ENCODE measurements at places on chromosomes 13 and 19.

DNA sequence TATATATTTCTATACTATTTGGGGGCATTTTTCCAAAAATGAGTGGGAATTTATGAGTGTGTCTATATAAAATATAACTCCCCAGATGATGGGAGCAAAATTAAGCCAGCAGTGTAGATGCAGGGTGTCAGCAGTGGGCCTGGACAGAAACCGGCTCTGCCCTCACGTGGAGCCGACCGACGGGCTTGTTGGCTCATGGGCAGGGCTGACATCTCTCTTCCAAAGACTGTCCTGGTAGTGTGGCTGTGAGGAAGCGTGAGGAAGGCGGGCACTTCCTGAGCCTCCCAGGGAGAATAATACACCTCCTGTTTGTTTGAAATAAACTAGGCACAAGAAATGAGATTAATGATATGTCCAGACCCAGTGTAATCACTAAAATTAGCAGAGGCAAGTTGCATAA lies 206.5 kb downstream of the TEX29 start:
- DNase-seq = no peak

- DNase-seq = no peak
These were observed 365.7 kb upstream of the KLHL1 start for GRCh38 chr13:70473907-70474306.

- no peak for DNase-seq
These were observed 2898.7 kb upstream of the PCDH20 start for GRCh38 chr13:64314331-64314730.

DNA sequence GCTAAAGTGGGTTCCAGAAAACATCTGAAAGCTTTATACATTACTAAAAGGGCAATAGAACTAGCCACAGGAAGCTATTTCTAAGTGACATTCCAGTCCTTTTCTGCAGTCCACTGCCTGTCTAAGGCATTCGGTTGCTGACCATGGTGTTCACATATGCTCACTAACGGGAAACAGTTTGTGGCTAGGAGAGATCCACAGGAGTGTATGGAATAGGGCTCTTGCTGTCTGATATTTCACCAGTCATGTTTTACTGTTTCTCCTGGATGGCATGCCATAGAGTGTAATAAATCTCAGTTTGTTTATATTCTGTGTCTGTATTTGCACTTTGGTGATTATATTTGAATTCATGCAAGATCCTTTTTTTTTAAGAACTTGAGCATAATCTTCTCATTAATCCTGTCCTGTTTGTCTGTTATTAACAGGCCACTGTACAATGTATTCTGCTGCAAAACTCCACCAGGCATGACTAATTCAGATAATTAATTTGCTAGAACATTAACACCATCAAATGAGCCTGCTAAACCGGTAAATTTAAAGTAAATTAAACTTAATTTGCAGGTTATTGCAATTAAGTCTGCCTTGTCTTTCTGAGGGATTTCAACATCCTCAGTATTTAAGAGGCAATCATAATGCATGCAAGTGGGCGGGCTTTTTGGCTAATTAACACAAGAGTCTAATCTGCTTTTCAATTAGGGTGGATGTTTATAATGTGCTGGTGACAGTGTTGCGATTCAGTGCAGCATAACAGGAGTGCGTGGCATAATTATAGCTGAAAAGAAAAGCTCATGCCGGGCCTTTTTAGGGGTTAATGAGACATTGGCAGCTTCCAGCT lies 201.3 kb downstream of the POU4F1 start:
- DNase-seq = no peak

DNA sequence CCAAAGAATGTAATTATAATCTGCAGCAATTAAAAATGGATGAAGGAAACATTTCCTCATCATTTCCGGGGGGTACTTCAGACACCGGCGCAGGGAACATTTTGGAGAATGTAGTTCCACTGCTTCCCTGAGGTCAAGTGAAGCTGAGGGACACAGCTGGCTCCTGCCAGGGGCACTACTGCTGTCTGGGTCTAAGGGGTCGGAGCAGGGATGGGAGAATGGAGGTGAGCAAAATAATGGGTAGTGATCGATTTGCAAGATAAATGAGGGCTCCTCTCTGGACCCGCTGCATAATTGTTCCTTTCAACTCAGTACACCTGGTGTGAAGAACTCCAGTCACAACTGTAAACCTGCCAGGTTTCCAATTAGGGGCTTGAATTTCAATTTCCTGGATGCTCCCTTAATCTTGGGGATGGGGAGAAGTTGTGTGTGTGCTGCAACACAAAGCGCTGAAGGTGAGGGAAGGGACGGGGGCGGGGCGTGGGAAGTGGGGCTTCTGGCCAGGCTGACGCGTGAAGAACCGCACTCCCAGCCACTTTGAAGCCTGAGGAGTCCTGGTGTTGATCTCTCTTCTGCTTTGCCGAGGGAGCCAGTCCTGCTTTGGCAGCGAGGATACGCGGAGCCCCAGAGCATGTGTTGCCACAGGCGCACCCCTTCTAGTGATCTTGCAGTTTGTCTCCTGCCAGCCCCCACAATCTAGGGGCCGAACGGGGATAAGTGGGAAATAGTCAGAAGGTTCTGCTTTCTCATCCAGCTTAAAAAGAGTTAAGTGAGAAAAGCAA lies 57.9 kb upstream of the PCDH8 start:
- no peak for DNase-seq

GRCh38 chr19:31875591-31875990 lies 469.8 kb upstream of the ZNF507 start:
- no peak for DNase-seq

GRCh38 chr13:50244713-50245574 lies 229.7 kb downstream of the KCNRG start:
- DNase-seq = no peak

- DNase-seq = no peak
These were observed 647 bp upstream of the KLF12 start for GRCh38 chr13:74134777-74135325.

GRCh38 chr13:99523838-99524237 lies 22.6 kb downstream of the TM9SF2 start:
- DNase-seq = no peak

DNA sequence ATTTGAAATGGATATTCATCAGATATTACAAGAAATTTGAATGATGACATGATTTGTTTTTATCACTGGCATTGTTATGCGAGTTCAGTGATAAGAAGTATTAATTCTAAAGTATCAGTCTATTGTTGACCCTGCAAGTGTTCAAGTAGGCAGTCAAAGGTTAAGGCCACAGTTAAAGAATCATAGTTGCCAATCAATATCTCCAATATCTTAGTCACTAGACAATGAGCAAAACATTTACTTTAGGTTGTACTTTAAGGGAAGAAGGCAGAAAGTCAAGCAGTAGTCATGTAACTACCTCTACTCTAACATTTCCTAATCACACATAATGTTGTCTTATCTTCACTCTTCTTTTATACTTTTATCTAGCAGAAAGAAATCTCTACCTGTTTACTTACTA lies 709.8 kb downstream of the PCDH17 start:
- no peak for DNase-seq

GRCh38 chr13:59016250-59016649 lies 1147.5 kb downstream of the DIAPH3 start:
- no peak for DNase-seq

DNA sequence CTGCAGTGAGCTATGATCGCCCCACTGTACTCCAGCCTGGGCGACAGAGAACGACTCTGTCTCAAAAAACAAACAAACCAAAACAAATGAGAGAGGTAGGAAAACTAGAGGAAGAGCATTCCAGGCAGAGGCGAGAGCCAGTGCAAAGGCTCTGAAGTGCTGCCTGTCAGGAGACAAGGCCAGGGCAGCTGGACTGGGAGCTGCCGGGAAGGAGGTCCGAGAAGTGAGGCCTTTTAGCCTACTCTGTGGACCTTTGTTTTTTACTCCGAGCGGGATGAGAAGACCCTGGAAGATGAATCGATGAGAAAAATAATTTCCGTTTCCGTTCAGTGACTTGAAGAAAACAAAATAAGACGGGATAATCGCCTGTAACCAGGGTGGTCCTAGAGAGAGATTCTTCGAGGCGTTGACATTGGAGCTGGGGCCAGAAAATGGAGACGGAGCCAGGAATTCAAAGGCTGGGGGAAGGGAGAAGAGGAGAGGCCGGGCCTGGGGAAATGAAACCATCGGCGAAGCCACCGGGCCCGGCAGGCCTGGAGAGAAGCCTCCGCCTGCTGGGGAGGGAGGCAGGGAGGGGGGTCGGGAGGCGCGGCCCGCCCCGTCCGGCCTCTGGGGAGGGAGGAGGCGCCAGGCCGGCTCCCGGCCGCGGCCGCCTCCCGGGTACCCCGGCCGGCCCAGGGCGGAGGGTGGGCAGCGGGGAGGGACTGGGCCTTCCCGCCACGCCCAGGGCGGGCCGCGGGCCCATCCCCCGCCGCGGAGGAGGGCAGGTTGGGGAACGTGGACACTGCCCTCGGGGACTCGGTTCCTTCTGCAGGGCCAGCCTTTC lies 7.8 kb upstream of the SERTAD1 start:
- DNase-seq = peak; percentile 91

- no peak for DNase-seq
These were observed 764.1 kb upstream of the SLITRK6 start for GRCh38 chr13:86563308-86563707.

GRCh38 chr19:8585894-8586750 lies 8.9 kb upstream of the MYO1F start:
- DNase-seq = peak; percentile 85

DNA sequence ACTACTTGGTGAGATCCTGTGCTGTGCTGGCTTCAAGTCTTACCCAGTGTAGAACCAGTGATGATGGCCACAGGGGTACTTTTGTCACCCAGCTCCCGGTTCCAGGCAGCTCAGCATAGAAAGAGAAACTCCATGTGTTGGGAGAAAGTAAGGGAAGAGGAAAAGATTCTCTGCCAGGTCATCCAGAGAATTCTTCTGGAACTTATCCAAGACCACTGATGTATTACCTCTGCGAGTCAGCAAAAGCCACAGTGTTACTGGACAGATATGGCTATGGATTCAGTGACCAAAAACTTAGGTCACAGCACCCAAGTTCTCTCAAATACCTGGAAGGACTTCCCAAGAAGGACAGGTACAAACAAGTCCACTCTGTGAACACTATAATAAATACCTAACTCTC lies 399.5 kb upstream of the MIR17HG start:
- no peak for DNase-seq

DNA sequence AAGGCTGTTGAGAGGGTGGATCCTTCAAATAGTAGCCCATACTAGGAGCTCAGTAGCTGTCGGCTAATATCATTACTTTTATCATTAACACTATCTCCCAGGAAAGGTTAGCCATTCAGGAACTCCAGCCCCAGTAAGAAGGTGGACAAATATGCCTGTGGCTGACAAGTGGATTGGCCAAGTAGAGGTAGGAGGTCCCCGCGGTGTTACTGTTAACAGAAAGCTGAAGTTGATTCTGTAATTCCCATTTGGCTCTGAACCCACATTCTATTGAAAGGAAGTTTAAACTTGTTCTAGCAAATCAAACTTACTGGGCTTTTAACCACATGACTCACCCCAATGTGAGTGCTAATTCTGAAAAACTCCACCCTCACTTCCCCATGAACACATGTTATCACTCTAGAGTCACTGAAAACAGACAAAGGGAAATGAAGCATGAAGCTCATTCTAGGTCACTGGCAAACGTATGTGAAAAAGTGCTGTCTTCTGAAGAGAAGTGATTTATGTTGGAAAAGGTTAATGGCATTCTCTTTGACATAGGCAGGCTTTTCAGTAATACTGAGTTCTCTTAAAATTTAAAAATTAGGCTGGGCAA lies 273.5 kb downstream of the FGF14 start:
- no peak for DNase-seq

- no peak for DNase-seq
These were observed 14.2 kb upstream of the ZNF599 start for GRCh38 chr19:34787059-34787824.

GRCh38 chr19:4094761-4095487 lies 28.2 kb upstream of the ZBTB7A start:
- DNase-seq = no peak

DNA sequence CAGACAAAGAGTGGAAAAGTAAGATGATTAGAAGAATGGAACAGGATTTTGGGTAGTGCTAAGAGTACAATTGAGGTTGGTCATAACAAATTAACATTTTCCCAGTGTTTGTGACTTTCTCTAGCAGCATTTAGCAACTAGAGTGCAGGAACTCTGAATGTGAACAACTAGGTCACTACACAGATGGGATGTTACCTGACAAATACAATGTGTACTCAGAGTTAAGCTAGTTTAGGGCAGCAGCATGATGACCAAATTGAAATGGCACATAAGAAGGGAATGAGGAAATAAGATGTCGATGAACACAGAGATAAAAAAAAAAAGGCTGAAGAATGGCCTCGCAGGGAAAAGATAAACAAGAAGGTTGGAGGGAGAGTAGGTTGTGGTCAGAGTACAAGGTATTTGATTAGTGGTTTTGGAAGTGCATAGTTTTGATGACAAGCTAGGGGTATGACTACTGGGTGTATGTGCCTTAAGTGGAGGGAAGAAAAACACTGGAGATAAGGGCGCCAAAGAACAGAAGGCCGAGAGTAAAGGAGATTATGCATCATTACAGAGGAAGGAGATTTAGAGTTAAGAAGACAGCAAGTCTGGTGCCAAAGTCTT lies 381.1 kb downstream of the FGF14 start:
- DNase-seq = no peak

DNA sequence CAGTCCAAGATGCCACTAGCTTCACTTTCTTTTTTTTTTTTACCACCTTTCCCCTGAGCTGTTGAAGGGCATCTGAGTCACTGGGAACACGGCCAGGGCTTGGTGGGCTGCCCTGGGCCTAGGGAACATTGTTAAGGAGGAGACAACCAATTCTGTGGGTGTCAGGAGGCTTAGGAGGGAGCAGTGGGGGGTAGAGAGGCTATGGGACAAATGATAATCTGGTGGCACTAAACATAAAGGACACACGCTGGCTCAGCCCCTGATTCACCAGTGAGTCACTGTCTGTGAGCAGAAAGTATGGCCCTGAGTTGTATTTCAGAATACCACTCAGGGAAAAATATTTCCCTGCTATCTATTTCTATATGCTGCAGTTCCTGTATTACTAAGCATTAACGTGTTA lies 207.8 kb downstream of the DCLK1 start:
- DNase-seq = no peak

- no peak for DNase-seq
These were observed 82.0 kb upstream of the WASF3 start for GRCh38 chr13:26475176-26476110.

DNA sequence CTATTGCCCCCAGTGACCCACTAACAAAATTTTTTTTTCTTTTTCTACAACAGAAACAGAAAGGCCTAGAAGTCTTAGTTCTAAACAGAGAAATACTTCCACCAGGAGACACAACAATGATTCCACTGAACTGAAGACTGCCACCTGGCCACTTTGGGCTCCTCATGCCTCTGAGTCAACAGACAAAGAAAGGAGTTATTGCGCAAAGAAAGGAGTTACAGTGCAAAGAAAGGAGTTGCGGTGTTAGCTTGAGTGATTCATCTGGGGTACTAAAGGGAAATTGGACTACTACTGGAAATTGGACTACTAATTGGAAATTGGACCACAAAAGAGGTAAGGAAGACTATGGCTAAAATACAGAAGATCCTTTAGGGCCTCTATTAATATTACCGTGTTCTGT lies 116.6 kb downstream of the PCDH17 start:
- DNase-seq = no peak

GRCh38 chr13:39938596-39938995 lies 283.1 kb downstream of the COG6 start:
- DNase-seq = no peak

All from Right ventricle myocardium inferior (tissue), 1 donor.